Bronchus fibroblast of lung (primary cell): ENCODE measurements at places on chromosomes 13 and 19. TPM values are rescaled to one million over a fixed set of nuclear protein-coding genes. Genes with fewer than 3 reads are reported as not detected.

Gene SYNE4
- 0.15 and 0.17 TPM in 2 replicates for total RNA-seq

Gene KIR2DL1
- not detected in 2 replicates for total RNA-seq

Gene DIRAS1
- 0.34 and 0.59 TPM in 2 replicates for total RNA-seq

Gene ABHD8
- 16.5 and 18.3 TPM in 2 replicates for total RNA-seq

Gene PRODH2
- total RNA-seq = not detected in 2 replicates

Gene CD22
- total RNA-seq = under 0.01 TPM in 1 of 2 replicates, not detected in the other

Gene MIPEP
- 23.9 and 26.6 TPM in 2 replicates for total RNA-seq

Gene SOX21
- not detected in 2 replicates for total RNA-seq

Gene ZAR1L
- total RNA-seq = not detected in 2 replicates

Gene ATP1A3
- 0.15 and 0.17 TPM in 2 replicates for total RNA-seq

Gene ZNF571
- total RNA-seq = 1.2 TPM in 2 replicates

Gene S1PR4
- not detected in 2 replicates for total RNA-seq

Gene LILRA2
- not detected in 2 replicates for total RNA-seq

Gene SIGLEC12
- not detected in 2 replicates for total RNA-seq

Gene LRRC25
- 0.15 TPM in 1 of 2 replicates, not detected in the other for total RNA-seq

Gene PCDH20
- not detected in 2 replicates for total RNA-seq
